ENCODE measurements at places on chromosomes 11 and 22.

DNA sequence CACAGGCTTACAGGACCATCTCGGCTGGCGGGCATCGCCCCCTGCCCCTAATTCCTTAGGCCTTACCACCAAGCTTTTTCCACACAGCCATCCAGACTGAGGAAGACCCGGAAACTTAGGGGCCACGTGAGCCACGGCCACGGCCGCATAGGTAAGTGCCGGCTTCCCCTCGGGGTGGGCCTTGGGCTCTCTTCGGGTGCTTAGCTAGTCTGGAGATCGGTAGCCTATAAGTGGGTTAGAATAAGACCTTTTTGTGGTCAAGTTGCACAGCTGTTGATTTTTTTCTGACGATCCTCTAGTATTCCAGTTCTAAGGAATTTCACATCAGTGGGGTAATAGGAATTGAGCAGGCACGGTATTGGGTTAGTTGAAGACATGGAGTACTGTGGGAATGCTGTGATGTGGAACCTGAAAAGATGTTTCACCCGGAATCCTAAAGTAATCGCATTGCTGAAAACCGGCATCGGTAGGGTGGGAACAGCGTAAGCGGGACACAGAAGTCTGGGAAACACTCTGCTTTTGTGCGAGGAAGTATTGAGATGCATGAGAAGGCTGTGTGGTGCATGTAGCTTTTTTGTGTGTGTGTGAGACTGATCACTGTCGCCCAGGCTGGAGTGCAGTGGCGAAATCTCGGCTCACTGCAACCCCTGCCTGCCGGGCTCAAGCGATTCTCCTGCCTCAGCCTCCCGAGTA is 669 bp downstream of the RPL27A start:
- DNase-seq = peak; percentile 29

DNA sequence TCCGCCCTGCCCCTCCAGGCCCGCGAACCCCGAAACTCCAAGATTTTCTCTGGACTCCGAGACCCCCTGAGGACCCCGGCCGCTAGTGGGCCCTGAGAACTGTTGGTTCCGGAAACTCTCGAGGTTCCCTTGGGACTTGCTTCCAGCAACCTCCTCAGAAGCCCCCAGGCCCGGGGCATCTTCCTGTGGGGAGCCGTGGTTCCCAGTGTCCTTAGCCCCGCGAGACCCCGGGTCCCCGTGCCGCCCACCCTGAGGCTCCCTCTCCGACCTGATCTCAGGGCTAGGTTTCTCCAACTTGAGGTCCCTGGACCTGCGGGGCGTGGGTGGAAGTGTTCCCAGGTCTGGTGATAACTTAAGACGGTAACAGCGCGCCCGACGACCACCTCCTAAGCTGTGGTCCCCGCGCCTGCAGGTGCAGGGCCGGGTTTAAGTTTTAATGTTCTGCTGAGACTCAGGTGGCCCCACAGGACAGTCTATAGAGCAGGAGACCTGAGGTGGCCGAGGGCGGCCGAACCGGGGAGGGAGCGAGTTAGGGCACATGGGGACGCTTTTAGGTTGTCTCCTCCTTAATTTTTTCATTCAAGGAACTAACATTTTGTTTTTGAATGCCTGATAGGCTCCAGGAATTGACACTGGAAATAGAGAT is 720 bp downstream of the FAM118A start:
- no peak for DNase-seq

DNA sequence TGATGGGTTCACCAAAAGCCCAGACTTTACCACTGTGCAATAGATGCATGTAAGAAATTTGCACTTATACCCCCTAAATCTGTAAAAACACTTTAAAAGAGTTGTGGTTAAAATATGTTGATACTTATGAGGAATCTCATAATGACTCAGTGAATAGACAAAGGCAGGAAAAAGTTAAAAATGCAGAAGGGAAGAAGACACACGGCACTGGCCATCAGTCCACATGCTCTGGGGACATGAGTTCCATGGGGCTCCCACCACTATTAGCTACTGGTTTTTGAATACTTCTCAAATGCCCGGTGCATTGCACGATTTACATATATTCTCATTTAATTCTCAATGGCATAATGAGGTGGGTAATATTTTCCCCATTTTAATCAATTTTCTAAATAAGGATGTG is 59.3 kb upstream of the BLID start:
- no peak for DNase-seq

- no peak for DNase-seq
Measured at GRCh38 chr11:84146826-84147225, 860.7 kb upstream of the CCDC90B start.

- DNase-seq = no peak
Measured at GRCh38 chr11:75147875-75148263, 3.0 kb upstream of the SLCO2B1 start.

DNA sequence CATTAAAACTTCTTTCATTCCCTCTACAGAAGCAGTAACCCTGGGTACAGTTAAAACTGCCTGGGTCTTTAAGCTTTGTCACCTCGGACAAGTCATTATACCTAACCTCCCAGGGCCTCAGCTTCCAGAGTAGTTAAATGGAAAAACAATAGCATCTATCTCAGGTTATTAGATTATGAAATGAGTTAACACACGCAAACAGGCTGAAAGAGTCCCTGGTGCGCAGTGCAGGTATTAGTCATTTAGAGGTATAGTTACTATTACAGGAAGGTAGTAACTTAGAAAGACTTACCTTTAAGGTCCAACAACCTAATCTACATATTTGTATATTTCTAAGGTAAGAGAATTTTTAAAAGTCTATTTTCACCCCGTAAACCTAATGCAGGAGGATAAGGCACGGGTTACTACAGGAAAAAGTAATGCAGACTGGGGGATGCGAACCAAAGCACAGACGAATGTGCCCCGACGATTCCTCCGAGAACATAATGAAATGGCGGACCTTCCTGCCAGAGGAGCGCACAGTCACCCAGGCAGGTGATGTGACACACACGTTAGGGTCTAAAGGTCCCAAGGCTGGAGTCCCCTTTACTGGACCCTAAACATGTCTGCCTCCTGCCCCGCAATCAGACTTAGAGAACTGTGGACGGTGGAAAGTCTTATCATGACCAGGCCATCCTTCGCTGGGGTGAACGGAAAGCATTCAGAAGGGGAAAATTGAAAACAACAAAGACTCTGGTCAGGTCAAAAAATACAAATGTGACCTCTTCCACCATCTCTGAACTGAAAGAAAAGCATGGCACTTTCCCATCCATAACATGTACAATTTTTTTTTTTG is 1.3 kb downstream of the NAP1L4 start:
- DNase-seq = no peak

GRCh38 chr22:27752141-27752540 is 49.4 kb downstream of the MN1 start:
- DNase-seq = no peak

- DNase-seq = no peak
Measured at GRCh38 chr11:69634590-69634989, 6.4 kb upstream of the CCND1 start.

DNA sequence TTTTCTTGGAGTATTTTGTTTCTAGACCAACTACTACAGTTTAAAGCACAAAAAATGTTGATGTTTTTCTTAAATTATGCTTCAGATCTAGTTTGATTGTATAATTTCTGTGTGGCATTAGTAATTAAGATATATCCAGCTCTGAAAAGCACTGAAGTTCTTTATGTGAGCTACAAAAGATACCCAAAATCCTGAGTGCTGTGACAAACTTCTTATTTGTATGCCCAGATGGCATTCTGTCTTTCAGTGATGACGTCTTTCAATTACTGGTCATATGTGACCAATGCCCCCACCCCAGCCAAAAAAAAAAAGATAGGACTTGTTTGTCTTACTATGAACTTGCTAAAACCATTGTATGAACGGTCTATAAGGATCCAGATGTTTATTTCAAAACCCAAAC is 51.3 kb downstream of the BIRC2 start:
- no peak for DNase-seq

GRCh38 chr11:58446294-58446693 is 4.3 kb upstream of the OR5B12 start:
- DNase-seq = no peak

- DNase-seq = no peak
Measured at GRCh38 chr11:115539844-115540243, 35.6 kb upstream of the CADM1 start.

DNA sequence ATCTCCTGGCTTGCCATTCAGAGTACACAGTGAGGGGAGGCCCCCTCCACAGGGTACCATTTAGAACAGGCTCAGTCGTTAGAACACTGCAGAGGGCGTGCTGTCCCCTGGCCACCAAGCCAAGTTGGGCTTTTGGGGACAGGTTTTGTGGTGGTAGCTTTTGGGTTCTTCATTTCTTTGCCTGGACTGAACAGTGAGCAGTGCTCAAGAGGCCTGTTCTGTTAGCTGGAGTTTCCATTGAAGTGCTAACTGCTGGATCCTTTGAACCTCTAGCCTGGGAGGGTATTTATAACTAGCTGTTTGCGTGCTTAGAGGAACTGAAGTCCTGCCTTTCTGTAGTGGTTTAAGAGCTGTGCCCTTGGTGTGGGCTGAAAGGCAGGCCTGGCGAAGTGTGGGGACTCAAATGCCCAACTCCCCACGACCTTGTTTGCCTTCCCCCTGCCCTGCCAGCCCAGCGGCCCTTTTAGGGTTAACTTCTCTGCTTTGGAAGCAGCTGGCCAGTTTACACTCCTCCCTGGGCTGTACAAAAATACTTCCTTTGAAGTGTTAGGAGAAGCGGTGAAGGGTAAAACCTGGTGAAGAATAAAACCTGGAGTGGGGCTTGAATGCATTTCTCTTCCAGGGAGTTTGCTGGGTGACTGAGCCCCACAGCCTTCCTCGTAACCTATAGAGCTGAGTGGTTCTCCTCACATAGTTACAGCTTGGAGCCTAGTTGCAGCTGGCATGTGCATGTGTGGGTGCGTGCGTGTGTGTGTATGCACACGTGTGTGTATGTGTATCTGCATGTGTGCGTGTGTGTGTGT is 34.6 kb downstream of the ZNRF3 start:
- no peak for DNase-seq

GRCh38 chr11:131666006-131666405 is 295.6 kb downstream of the NTM start:
- DNase-seq = no peak

DNA sequence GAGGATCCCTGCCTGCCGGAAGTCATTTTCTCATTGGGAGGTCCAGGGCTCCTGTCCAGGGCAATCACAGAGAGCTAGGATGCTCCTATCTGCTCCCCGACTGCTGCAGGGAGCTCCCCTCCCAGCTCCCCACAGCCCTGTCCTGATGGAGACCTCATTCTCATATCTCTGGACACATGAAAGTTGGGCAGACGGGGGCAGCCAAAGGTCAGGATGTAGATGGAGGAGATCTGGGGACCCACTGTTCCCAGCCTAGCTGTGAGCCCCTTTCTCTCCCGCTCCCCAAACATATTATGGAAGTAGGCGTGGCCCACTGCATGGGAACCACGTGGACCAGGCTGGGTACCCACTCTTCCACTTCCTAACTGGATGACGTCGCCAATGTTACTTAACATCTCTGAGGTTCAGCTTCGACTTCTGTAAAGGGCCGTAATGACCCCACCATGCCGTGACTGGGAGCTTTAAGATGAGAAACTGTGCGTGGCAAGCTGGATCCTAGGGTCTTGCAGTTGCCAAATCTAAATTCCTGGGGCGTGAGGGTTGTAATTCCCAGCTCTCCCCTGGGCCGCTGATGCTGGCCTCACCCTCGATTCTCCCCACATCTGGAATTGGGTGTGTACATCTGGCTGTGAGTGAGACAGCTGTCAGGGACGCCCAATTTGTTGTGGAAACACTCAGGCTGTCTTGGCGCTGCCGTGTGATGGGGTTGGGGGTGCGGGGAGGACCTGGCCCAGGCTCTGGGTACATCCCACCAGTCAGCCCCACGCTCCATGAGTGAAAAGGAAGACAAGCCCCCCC is 1.8 kb downstream of the CDC42EP2 start:
- DNase-seq = no peak

- DNase-seq = peak; percentile 21
Measured at GRCh38 chr11:114102993-114103896, 43.7 kb downstream of the ZBTB16 start.

- DNase-seq = no peak
Measured at GRCh38 chr11:28072321-28072720, 35.6 kb downstream of the KIF18A start.

- no peak for DNase-seq
Measured at GRCh38 chr11:66958956-66959274, 732 bp upstream of the PC start.

DNA sequence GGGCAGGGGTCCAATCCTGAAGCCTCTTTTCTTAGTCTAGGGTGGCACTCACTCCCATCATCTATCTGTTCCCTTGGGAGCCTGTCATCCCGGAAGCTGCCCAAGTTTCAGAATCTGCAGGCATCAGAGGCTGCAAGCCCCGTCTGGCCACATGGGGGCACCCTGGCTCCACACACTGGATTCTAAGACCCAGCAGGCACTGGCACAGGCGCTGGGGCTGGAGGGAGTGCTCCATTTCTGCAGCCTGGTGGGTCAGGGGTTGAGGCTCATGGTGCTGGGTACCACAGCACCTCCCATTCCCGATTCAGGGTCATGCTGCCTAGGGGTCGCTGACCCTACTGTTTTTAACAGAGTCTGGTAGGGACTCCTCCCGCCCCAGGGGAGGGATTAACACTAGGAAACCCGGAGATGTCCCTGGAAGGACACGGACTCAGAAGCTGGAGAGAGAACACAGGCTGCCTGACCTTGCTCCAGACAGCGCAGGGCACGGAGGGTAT is 243.9 kb upstream of the SYN3 start:
- no peak for DNase-seq

- DNase-seq = no peak
Measured at GRCh38 chr22:22803285-22803853, 84.2 kb upstream of the IGLL5 start.

- peak; percentile 54 for DNase-seq
Measured at GRCh38 chr11:88484873-88485621, 147.5 kb upstream of the CTSC start.

- no peak for DNase-seq
Measured at GRCh38 chr11:57618438-57618837, 21.0 kb downstream of the SERPING1 start.

- no peak for DNase-seq
Measured at GRCh38 chr11:86706338-86707131, 34.1 kb upstream of the ME3 start.

DNA sequence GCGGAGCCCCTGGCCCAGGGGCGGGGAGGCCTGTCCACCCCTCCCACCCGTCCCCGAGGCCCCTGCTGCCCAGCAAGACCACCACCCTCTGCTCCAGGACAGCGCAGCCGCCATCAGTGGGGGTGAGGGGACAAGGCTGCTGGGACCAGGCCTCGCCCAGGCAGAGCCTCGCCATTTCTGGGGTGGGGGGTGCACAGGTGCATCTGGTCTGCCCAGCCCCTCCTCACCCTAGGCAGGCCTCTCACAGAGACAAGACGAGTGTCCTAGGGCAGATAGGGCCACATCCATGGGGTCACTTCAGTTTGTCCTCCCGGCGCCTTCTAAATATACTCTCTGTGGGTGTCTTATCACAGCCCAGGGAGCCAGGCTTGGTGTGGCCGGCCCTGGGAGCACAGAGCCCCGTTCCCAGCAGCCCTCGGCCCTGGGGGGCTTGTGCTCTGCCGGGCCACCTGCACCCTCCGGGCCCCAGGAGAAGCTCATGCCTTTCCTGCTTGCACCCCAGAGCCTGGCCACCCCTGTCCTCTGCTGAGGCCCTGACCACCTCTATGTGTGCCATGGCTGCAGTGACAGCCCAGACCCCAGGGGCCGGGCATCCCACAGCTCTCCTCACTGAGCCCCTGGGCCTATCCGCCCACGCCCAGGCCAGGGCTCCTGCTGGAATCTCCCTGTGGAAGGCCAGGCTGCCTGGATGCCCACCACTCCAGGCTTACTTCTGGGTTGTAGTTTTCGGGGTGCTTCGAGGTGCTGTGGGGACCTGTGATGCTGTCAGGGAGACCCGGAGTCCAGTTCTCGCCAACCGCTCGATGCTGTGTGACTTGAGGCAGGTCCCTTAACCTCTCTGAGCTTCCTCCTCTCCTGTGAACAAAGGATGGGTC is 70.8 kb downstream of the KCNQ1 start:
- no peak for DNase-seq

GRCh38 chr11:57773026-57773598 is 11.5 kb downstream of the CTNND1 start:
- DNase-seq = no peak

Data from CD8-positive, alpha-beta memory T cell (primary cell).